Left colon (tissue), 2 donors: ENCODE measurements at places on chromosomes 4 and X. TPM values are rescaled to one million over a fixed set of nuclear protein-coding genes. Genes with fewer than 3 reads are reported as not detected.

The GLRB gene
- 0.64 TPM for total RNA-seq

The TMEM31 gene
- not detected for total RNA-seq

The SLITRK4 gene
- total RNA-seq = 0.28 TPM

The DCHS2 gene
- total RNA-seq = 0.43 TPM

The SMR3A gene
- not detected for total RNA-seq

The SPANXN3 gene
- not detected for total RNA-seq

The GYPA gene
- total RNA-seq = not detected

The SUPT20HL2 gene
- total RNA-seq = not detected

The USP17L28 gene
- not detected for total RNA-seq

The ABCG2 gene
- total RNA-seq = 36.2 TPM

The MAGEC2 gene
- total RNA-seq = not detected

The ADAMTS3 gene
- total RNA-seq = 0.25 TPM

The BMP3 gene
- 48.7 TPM for total RNA-seq

The NAP1L3 gene
- 1.3 TPM for total RNA-seq

The TEX13D gene
- total RNA-seq = not detected

The CFAP47 gene
- total RNA-seq = not detected

The CTAG1A gene
- total RNA-seq = not detected

The EGFL6 gene
- total RNA-seq = not detected

The CT45A1 gene
- total RNA-seq = not detected

The CAMK2D gene
- total RNA-seq = 86.6 TPM

The TRAM1L1 gene
- total RNA-seq = 0.21 TPM

The TLR6 gene
- total RNA-seq = 1.4 TPM

The RXFP1 gene
- 0.18 TPM for total RNA-seq

The NPY1R gene
- 4.9 TPM for total RNA-seq

The BGN gene
- 9.9 TPM for total RNA-seq

The JAKMIP1 gene
- 0.37 TPM for total RNA-seq

The SULT1B1 gene
- 294 TPM for total RNA-seq

The EDA2R gene
- 1.1 TPM for total RNA-seq
